SK-N-SH treated with all-trans-retinoic acid at 6 μM for 48 hours (cell line): ENCODE measurements at places on chromosomes 7 and 10.

DNA sequence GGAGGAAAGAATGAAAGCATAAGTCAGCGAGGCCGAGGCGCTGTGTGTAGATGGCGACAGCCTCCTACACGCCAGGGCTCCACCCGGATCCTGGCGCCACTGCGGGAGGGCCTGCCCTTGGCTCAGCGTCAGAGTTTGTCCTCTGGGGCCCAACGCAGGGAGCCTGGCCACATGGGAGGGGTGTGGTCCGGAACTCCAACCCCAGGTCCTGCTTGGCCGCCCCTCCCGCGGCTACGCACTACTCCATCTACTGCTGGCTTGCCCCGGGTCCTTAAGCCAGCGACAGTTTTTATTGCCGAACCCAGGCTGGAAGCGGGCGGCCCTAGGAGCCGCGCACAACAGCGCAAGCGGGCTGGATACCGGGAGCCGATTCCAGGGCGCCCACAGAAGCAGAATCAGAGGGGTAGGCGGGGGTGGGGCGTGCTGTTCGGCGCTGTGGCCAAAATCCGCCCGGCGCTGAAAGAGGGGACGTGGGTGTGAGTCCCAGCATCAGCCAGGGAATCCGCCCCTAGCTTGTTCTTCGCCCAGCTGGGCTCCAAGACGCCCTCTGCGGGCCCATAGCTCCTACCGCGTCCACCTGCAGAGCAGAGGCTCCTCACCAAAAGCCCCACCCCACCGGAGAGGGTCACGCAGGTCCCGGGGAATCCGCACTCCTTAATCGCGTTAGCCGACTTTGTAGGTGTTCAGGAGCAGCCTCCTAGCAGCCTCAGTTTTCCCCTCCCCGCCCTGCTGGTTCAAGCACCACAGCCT, 4.5 kb downstream of the KAZALD1 start:
- peak; percentile 68 for ATAC-seq

DNA sequence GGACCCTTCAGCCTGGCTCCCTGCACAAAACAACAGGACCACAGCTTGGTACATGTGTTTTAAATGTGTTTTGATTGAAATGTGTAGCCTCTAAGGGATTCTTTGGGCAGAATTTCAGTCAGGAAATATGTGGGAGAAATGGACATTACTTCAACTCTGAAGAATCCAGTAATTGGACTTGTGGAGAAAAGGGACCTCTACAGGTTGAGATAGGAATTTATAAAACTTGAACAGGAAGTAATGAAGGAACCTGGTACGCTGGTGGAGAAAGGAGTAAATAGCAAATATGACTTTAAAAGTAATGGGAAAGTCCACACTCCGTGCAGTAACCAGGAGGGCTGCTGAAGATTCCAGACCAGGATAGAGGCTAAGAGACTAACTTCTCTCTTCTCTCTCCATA, 220.5 kb downstream of the LHFPL3 start:
- ATAC-seq = peak; percentile 30; the same call in 1 of the 3 replicates

- ATAC-seq = no peak
Measured at GRCh38 chr10:95579835-95580535, 18.8 kb upstream of the SORBS1 start.

DNA sequence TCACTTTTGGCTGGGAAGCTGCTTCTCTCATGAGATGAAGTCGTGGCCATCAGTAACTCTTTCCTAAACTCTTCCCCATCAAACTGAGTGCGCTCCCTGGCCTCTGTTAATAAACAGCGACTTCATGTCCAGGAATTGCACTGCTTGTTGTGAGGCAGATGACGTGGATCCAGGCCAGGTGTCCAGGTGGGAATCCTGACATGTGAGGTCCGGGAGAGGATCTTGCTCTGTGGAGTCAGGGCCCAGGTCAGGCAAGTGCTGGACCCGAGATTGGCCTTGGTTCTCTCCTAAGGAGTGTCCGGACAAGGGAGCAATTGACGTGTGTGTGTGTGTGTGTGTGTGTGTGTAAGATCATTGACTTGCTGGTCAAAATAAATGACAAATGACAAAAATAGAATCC, 362.7 kb downstream of the GLRX3 start:
- ATAC-seq = no peak

DNA sequence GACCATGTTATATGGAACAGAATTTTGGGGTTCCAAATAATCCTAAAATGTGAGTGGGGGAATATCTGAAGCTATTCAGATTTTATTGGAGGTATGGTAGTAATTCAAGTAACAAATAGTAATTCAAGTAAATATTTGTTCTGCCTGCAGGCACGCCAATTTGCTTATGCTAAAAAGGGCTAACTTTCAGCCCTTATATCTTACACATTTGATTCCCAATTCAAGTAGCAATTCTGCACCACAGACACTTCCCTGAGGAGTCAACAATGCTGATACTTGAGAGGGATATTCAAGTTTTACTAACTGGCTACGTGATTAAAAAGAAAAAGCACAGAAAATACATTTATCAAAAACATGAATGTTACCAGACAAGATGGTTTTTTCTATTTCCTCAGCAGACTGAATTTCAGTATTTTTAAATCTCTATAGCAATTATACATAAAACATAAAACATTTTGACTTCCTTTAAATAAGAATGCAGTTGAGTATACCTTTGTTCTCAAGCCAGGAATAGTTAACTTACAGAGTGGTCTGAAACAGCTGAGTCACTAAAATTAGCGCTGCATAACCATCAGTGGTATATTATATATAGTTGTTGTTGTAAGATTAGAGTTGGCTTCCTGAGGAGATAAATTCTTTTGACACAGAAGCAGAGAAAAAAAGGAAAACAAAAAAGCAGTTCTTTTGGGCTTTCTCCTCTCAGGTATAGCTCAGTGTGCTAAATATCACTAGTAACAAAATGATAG, 33.9 kb downstream of the MTPN start:
- ATAC-seq = peak; percentile 27; the same call in 1 of the 3 replicates

DNA sequence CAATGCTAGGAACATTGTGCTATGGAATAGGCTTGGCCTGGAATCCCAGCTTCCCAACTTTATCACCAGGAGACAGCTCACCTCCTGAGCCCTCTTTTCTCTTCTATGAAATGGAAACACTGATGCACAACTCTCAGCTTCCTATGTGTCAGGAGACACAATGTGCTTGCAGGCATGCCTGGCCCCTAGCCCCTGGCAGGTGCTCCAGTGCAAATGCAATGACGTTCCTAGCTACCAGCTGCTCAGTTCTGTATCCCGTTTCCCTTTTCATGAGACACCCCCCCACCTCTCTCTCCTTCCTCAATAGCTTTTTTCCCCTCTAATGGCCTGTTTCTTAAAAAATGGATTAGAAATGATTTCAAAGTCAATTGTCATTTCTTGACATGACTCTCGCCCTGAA, 30.7 kb downstream of the HABP2 start:
- no peak for ATAC-seq

DNA sequence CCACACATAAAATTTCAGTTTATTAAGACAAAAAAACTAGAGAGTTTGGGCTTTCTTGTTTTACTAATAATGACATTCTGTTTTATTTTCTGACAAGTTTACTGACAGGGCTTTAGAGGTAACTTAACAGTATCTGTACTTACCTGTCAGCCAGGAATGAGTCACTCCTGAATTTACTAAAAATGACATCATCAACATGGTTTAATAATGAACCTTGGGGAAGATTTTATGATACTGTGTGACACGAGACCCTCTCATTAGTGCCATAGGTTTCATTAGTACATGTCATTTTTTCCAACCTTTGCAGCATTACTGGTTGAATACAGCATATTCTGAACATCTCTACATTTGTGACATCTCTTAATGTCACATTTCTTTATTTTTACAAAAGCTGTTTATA, 131.1 kb downstream of the KCND2 start:
- ATAC-seq = no peak

- ATAC-seq = no peak; the same call in 2 of the 3 replicates
Measured at GRCh38 chr7:88306590-88307048, at the start of gene STEAP4. Gene STEAP4, minus strand, starts transcription at chr7:88306894. Its CDS starts 22,625 bp downstream, at chr7:88284269.

GRCh38 chr7:36279200-36279925, 110.3 kb upstream of the ANLN start:
- ATAC-seq = peak; percentile 14

DNA sequence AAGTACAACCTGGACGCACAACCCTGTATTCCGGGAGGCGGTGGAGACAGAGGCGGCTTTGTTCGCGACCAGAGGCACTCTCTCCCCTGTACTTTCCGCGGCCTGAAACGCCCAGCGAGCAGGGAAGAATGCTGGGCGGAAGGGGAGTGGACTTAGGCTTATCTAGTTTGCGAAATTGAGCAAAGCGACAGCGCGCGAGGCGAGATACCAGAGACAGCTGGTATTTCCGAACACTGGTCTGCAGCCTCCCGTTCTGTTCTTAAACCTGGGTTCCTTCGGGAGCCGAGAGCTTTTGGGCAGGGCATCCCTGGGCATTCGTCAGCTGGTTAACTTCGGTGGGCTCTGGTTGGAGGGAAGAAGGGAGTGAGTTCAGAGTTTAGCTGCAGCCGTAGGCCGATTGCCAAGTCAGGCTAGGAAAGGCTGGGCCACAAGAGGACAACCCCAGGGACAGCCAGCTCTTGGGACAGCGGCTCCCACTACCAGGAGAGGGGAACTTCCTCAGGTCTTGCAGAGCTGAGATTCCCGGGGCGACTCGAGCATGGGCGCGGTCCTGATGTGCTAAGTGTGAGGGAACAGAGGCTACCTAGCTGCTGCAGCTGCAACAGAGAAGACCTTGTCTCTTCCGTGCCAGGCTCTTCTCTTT, 3.9 kb downstream of the HMX3 start:
- ATAC-seq = peak; percentile 7; the same call in 1 of the 3 replicates

DNA sequence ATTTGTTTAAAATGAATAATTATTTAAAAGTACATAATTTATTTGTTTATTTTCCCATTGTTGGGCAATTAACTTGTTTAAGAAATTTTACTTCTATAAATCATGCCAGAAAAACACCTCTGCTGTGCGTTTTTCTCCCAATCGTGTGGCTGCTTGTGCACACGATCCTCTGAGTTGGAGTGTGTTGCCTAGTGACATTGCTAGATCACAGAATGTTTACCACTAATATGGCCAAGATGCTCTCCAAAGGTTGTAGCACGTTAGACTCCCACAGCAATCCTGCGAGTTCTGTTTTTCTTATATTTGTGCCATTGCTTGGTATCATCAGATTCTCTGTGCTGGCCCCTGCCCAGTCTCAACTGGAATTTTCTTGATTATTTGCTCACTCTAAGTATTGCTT, 207.1 kb upstream of the ADCY1 start:
- no peak for ATAC-seq

DNA sequence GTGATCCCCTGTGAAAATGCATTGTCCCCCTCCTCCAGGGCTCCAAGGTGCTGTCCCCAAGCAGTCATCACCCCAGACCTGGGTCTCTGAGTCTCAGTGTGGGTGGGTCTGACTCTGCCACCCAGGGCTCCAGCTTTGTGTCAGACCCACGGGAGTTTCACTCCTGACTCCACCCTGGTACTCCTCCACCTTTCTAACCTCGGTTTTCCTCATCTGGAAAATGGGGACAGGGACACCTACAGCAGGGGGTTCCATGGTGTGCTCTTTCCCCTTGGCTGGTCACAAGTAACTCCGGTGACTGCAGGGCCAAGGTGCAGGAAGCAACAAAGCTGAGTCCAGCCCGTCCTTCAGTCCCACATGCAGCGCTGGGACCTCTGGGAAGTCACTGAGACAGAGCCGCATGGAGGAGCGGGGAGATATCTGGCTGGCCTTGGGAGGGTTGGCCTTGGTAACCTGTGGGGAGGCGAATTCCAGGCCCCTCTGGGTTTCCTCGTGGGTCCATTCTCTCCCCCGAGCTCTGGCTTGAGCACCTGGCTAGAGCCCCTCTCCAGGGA, 41.8 kb upstream of the RABGEF1 start:
- no peak for ATAC-seq

GRCh38 chr10:60098677-60099601, 192.6 kb upstream of the CCDC6 start:
- ATAC-seq = no peak; the same call in 2 of the 3 replicates

DNA sequence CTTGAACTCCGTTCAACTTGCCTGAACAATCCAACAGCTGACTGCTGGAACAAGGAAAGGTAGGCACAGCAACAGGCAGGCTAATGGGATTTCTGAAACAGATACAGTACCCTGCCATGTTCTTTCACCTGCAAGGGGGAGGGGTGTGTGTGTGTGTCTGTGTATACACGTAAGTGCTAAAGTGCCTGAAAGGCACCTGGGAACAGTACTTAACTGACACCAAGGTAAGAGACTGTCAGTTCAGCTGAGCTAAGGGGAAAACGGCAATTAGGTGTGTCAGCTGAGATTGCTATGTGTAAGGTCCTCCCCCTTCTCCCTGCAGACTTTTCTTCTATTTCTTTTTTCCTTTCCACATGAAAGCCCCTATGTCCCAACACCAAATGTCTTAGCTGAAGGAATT, 27.0 kb downstream of the NAMPT start:
- ATAC-seq = no peak; the same call in 2 of the 3 replicates

- ATAC-seq = no peak
Measured at GRCh38 chr10:121048749-121049148, 197.6 kb downstream of the WDR11 start.

- no peak for ATAC-seq
Measured at GRCh38 chr7:127527561-127527960, 57.8 kb downstream of the GCC1 start.

- ATAC-seq = no peak
Measured at GRCh38 chr10:132678436-132679216, 107.3 kb downstream of the NKX6-2 start.

DNA sequence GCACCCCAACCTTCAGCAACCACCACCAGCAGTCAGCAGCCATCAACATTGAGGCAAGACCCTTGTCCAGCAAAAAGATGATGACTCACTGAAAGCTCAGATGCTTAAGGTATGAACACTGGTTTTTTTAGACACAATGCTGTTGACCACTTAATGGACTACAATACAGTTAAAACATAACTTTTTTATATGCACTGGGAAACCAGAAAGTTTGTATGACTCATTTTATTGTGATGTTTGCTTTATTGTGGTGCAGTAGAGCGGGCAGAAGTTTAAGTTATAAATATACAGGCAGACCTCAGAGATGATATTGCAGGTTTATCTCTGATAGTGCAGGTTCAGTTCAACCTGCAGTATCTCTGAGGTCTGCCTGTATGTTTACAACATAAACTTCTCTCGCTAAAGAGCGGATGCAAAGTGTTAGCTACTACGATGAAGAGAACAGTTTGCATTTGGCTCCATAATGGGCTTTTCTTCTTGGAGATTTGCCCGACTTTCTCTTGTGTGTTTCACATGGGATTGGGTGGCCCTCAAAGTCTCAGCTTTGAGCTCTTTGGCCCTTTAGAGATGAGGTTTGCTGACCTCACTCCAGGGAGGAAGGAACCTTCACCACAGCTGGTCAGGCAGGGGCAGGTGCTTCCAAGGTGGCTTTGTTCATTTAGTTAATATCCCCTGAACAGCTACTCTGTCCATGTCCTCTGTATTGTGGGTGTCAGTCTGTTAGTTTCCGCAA, 84.4 kb upstream of the SHH start:
- ATAC-seq = no peak

GRCh38 chr10:30736685-30737232, 107.2 kb upstream of the LYZL2 start:
- peak; percentile 98 for ATAC-seq

- peak; percentile 96 for ATAC-seq
Measured at GRCh38 chr10:119667562-119668328, 16.6 kb downstream of the BAG3 start.

DNA sequence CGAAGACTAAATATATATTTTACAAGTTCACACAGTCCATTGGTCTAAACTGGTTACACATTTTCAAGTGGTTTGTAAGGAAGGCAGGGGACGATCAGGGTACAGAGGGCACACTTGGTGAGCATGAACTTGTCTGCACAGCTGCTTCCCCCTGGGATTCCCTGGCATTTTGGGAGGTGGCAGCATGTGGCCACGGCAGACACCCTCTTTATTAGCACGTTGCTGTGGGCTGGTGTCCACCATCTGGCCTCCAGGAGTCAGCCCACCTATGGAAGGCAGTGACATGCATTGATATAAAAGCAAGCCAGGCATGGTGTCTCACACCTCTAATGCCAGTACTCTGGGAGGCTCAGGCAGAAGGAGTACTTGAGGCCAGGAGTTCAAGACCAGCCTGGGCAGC, 350.2 kb downstream of the TYW1 start:
- ATAC-seq = no peak
